Activated CD4-positive, alpha-beta T cell treated with anti-CD3 and anti-CD28 coated beads, Interleukin-2, Interleukin-6, amounts not matched to agents 100 ng/mL and 50 ng/mL, durations not matched to agents 16 hours and 8 hours (primary cell): ENCODE measurements at places on chromosomes 7 and 10.
A peak's percentile ranks its signal among the peaks of the same experiment; 100 is the strongest.

GRCh38 chr10:1418031-1418550 is 319.2 kb downstream of the ADARB2 start:
- DNase-seq, result no peak

- DNase-seq, result no peak
Measured at GRCh38 chr7:44534087-44534486, 7.0 kb downstream of the NPC1L1 start.

DNA sequence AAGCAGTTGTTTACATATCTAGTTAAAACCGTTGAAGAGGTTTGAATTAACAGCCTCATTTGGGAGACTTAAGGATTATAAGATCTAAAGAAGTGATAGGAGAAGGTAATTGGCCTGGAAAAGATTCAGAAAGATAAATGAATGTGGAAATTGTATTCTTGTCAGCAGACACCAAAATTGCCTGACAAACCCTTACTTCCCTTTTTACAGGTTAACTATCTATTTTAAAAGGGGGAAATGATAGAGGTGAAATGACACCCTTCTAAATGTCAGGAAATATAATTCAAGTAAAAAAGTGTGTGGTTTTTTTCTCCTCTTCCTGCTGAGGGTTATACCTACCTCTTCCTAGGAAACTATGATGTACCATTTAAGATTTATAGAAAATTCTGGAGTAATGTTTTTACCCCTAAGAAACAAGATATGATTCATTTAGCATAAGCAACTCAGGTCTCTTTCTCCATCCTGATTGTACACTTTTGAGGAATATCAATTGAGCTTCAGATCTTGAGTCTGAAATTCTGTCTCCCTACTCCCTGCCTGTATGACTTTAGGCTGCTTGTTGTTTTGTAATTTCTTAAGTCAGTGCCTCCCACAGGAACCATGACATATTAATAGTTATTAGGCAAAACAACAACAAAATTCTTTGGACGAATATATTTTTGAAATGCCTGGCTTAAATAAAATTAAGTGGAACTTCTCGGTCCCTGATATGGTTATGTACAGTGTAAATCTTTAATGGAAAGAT is 250.4 kb downstream of the RNLS start:
- no peak for DNase-seq

- DNase-seq, result no peak
Measured at GRCh38 chr10:126846959-126847358, 58.3 kb upstream of the DOCK1 start.

DNA sequence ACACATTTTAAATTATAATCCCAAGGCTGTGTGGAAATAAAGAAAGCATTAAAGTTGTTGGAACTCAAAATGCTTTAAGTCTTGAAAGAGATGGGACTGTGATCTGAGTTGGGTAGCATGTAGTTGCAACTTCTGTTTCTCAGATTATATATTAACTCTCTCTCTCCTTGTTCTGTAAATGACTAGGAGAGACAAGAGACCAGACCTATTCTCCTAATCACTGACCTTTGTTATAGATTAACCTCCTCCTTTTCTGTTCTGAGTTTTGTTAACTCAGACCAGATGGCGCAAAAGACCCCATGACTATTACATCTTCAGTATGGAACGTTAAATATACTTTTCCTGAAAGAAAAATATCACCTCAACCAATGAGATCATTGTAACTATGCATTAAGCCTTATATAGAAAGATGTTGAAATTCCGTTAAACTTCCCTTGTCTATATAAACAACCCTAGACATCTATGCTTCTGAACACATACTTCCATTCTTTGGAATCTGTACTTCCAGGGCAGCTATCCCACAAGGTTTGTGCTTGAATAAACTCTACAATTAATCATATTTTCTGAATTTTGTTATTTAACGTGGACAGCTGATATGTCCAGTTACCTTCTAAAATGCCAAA is 143.5 kb upstream of the TRIM24 start:
- no peak for DNase-seq

GRCh38 chr7:69808391-69808790 is 210.1 kb downstream of the AUTS2 start:
- no peak for DNase-seq

- DNase-seq, result no peak
Measured at GRCh38 chr10:42476101-42476500, 162.3 kb downstream of the ZNF33B start.

DNA sequence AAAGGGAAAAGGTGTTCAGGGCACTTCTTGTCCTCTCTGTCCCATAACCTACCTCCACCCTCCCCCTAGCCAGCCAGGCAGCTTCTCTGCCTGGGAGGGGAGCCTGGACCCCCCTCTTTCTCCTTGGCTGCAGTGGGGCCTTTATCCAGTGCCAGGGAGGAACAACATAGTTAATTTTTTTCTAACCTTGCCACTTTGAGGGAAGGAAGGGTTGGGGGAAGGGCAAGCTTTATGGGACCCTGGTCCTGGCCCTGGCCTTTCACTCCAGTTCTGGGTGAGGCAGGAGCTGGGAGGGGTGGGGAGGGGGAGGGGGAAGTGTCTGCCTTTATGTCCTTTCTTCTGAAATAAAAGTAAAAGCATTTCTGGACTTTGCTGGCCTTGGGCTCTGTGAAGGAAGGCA is 4.5 kb downstream of the VGF start:
- DNase-seq, result no peak

DNA sequence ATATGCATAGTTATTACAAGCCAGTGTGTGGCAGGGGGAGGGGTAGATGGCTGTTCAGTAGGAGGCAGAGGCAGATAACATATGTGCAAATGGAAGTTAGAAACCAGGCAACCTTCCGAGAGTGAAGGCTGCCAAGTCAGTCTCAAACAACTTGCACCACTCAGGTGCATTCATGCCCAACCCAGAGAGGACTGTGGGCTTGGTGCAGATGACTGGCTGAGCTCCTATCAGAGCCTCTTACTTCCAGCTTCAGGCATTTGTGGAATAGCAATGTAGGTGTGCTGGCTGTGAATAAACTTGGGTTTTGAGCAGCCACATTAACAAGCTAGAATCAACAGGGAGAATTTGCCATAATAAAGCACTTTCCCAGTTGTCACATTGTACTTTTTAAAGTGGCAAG is 789.8 kb downstream of the PHTF2 start:
- DNase-seq, result no peak

DNA sequence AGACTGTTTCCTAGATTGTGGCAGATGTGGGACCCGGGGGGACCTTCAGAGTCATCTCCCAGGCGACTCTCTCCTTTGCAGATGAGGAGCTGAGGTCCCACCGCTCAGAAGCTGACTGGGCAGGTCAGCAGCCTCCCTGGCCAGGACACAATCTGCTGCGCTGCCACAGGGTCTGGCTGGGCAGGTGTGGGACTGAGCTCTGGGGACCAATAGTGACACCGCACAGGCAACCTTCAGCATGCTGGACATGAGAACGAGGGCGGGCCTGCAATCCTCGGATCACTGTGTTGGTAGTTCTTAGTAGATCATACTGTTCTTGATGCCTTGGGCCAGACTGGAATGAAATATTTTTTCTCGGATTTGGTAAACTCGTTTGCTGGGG is 20.5 kb upstream of the CRYGN start:
- no peak for DNase-seq

- peak; percentile 54 for DNase-seq
Measured at GRCh38 chr7:37916673-37917660, at the start of gene SFRP4. SFRP4 (minus strand) TSS chr7:37916817; CDS start chr7:37916537, 280 bp downstream.

DNA sequence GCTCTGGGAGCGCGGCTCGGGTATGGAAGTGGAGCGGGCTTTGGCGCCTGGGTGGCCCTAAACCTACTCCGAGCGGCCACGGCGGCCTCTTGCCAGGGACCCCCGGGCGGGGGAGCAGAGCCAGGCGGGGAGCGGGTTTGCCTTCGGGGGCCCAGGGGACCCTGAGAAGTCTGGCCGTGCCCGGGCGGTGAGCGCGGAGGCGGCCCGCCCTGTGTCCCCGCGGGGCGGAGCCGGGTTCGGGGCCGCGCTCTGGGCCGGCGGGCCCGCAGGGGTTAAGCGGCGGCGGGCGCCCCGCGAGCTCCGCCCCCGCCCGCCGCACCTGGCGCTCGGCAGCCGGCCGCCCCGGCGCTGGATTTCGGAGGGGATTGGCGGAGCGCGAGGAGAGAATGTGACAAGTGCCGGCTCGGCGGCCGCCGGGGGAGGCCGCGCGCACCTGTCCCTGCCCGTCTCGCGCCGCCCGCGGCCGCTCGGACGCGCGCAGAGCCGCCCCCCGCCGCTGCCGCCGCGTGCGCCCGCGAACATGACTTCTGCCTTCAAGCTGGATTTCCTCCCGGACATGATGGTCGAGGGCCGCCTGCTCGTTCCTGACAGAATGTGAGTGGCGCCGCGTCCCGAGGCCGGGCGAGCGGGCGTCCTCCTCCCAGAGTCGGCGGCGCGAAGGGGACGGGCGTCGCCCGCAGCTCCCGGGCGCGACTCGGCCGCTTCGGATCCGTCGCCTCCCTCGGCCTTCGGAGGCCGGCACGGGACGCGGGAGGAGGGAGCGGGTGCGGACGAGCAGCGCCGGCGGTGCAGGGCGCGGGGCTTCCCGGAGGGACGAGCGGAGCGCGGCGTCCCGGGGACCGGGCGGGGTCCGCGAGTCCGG is at the start of gene CELF2:
TSS of gene CELF2 (plus strand) at position 303 of the 862 bp plus-strand sequence. CDS start at position 521, 218 bp downstream.
- peak; percentile 52 for DNase-seq

DNA sequence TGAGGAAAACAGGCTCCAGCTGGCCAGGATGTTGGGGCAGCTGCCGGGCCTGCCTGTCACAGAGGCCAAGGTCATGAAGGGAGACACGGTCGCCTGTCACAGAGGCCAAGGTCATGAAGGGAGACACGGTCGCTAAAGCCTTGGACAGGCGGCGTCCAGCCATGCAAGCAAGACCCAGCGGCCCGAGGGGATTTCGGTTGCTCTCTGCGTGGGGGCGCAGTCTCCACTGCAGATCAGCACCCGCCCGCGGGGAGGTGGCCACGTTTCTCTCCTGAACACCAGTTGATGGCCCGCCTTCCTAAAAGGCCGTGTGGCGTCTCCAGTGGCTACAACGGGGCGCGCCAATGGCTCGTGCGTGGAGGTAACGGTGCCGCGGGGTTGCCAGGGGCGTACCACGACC is 67.0 kb upstream of the PCGF5 start:
- no peak for DNase-seq
